ENCODE measurements at places on chromosomes 6 and 20.

- DNase-seq, result no peak
These were observed 57.8 kb upstream of the TPD52L1 start for GRCh38 chr6:125095580-125096301.

- no peak for DNase-seq
These were observed 34.7 kb downstream of the BMP2 start for GRCh38 chr20:6802227-6802626.

DNA sequence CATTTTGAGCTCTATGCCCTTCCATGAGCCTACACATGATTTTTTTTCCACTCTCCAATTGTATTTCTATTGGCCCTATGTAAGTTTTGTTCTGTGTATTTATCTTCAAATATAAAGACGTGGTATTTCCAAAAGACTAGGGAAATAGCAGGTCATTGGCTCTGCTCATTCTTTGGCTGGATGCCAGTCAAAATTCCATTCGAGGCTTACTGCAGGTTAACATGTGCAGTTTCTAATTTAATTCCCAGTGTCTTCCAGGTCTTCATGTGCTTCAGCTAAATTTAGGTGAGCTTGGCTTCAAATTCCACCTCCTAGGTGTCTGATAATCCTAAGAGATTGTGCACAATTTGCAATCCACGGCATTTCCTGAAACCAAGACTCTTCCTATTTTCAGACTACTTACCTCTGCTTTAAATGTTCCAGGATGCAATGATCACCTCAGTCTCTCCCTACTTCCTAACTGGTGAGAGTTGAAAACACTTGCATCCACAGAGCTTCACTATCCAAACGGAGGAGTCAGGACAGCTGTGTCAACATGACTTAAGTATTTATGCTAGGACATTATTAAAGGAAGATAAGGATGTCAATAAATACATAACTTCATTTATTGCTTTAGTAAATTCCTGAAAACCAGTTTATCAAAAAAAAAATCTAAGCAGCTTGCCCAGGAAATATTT is 236.1 kb downstream of the COL12A1 start:
- no peak for DNase-seq

DNA sequence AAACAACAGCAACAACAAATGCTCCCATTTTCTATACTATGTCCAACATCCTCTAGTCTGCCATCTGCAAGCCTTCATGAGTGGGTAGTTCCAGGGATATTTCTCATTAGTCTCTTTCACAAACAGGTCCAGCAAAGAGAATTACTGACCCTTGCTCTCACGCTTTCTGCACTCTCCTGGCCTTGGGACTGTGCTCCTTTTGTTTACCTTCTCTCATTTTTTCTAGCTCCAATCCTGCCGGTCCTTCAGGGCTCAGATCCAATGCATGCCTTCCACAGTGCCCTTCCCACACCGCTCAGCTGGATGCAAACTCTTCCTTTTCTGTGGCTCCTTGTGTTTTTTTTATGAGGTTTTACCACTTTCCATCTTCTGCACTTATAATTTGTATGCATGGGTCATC is 47.2 kb downstream of the ADTRP start:
- no peak for DNase-seq

DNA sequence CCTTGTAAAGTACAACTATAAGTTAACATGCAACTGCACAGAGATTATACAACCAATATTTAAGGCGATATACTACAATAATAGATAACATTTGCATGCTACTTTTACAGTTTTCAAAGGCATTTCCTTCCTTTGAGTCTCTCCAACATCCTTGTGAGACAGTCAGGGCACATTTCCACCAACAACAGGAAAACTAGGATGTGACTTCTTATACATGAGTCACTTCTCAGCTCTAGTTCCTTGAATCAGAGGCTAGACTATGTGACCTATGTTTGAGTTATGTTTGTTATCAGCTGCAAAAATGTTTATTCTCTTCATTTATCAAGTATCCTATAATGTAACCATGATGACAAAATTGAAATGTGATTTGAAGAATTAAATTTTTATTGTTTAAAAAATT is 51.7 kb upstream of the TFAP2D start:
- DNase-seq, result no peak

DNA sequence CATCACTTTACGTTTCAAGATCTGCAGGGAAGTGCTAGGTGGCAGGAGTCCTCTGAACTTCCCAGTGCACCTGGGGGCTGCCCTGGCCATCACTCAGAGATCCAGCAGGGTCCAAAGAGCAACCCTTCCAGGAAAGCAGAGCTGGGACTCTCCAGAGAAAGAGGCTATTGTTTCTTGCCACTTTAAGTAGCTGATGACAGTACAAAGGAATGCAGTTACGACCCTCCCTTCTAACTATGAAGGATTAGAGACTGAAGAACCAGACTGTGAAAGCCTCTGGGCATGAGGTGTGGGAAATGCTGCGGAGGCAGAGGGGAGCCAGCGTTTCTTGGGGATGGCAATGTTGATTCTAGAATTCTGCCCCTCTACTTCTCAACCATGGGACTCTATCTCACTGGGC is 189.1 kb upstream of the SUPT3H start:
- no peak for DNase-seq

GRCh38 chr20:10733122-10733521 is 59.3 kb upstream of the JAG1 start:
- DNase-seq, result no peak

- DNase-seq, result peak; percentile 59
These were observed 92.8 kb upstream of the BTN3A2 start for GRCh38 chr6:26272171-26272637.

DNA sequence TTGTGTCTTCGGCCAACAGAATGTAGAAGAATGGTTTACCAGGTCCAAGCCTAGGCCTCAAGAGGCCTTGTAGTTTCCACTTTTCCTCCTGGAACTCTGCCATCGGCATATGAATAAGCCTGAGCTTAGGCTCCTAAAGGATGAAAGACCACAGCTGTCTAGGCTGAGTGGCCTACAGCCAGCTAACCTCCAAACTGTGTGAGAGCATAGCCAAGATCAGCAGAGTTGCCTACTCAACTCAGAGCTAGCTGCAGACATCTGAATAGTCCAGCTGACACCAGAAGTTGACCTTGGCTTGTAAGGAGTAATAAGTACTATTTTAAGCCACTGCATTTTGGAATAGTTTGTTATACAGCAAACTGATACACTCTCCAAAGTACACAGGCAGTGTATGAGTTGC is 52.6 kb upstream of the SMIM29 start:
- no peak for DNase-seq

DNA sequence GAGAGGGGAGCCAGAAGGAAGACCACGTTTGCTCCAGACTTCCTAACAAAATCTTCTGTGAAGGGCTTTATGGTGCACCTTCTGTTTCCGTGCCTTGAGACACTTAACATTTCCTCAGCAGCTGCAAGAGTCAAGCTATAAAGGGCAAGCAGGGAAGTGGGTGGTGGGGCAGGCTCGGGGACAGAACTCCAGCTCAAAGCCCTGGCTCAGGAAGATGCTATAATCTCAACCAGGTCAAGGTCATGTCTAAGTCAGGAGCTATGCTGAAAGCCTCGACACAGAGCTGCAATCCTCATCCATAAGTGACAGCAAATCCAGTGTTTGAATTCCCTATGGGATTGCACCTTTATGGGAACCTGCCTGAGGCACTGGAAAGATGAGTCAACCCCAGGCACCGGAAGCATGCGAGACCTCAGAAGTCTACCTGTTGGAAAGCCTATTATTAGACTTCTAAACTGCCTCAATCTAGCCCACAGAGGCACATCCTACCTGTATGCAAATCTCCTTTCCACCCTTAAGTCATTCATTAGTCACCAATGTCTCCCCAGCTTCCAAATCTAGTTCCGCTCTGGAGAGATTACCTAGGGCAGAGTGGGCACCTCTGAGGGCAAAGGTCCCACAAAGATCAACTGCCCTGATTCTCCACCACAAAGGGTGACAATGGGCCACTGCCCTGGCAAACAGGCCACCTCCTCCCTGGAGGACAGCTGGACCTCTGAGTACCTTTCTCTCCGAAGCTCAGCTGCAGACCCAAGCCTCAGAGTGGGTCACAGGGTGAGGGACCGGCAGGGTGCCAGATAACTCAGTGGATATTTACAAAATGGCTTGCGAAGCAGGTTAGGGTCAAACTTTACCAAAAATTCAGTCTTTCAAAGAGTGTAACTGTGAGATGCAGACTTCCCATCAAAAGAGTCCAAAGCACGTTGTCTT is 287.0 kb downstream of the CDC5L start:
- no peak for DNase-seq

- no peak for DNase-seq
These were observed 326.5 kb downstream of the RNGTT start for GRCh38 chr6:88636871-88637270.

GRCh38 chr6:82362878-82363427 is 664 bp upstream of the TPBG start:
- DNase-seq, result no peak

GRCh38 chr6:127120023-127120786 is 1.7 kb downstream of the RSPO3 start:
- DNase-seq, result no peak

GRCh38 chr20:53834749-53835148 is 235.6 kb downstream of the BCAS1 start:
- DNase-seq, result no peak

DNA sequence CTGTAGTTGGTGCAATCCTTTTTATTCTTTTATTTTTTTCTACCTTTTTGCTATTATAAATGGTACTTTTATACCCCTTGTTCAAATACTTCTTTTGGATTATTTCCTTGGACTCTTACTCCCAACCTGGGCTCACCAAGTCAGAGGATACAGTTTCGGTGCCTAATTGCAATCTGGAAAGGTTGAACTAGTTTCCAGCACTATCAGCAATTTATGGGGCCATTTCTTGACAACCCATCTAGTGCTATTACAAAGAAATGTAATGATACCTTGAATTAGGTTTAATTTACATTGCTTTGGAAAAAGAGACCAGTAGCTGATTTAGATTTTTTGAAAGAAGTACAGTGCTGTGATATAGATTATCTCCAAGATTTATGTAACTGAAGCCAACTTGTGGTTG is 5.2 kb downstream of the PTPRA start:
- no peak for DNase-seq

DNA sequence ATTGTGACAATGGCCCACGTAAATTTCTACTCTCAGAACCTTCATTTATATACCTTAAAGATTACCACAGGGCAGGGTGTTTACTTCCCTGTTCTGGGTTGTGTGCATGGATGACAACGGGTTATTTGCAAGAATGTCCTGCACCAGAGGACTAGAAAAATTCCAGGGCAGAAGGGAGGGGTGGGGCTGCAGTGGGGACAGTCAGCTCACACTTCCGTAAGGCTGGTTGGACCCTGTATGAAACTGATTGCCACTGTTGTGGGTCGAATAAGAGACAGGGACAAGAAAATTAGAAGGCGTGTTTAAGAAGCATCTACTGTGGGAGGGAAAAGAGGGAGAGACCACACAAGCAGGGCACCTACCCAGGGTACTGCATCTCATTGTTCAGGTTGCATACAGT is 96.5 kb downstream of the SNAP25 start:
- DNase-seq, result no peak

- no peak for DNase-seq
These were observed 2.0 kb downstream of the TMEM181 start for GRCh38 chr6:158561938-158562337.

DNA sequence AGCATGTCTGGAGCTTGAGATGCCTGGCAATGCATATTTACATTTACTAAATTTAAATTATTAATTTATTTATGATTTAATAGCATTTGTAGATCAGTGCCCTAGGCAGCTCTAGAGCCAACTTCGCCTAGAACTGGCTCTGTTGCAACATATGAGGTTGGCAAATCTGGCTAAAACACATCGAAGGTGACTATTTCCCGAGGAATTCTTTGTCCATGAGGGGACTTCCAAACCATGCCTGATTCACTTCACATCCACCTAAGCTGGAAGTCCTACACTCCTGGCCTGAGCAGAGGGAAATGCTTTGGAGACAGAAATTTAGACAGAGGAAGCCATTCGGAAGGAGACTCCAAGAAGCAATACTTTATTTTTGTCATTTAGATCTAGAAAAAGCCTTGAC is 211.0 kb upstream of the ARG1 start:
- no peak for DNase-seq

DNA sequence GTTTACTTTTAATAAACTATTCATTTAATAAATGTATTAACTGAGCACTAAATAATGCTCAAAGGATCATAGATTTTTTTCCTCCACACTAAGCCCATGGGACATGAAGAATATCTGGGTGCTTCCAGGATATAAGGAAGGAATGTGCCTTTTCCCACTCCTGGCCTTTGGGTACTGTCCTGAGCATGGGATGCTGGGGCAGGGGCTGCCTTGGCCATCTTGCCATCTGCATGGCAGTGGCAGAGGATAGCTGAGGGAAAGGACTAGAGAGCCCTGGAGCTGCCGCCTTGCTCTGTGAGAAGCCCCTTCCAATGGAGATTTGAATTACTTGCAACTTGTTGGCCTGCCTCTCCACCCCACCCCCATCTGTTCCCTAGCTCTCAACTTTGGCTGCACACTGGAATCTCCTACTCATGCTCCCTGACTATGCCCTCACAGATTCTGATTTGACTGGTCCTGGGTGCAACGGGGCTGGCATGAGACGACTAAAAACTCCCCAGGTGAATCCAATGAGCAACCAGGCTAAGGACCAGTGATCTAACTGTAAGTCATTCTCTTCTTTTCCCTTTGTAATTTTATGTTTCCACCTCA is 15.6 kb downstream of the DDRGK1 start:
- DNase-seq, result no peak

GRCh38 chr20:53891306-53891894 is 179.0 kb downstream of the BCAS1 start:
- no peak for DNase-seq

- peak; percentile 66 for DNase-seq
These were observed 1.0 kb downstream of the LOC128125822 start for GRCh38 chr6:63573076-63573898.

DNA sequence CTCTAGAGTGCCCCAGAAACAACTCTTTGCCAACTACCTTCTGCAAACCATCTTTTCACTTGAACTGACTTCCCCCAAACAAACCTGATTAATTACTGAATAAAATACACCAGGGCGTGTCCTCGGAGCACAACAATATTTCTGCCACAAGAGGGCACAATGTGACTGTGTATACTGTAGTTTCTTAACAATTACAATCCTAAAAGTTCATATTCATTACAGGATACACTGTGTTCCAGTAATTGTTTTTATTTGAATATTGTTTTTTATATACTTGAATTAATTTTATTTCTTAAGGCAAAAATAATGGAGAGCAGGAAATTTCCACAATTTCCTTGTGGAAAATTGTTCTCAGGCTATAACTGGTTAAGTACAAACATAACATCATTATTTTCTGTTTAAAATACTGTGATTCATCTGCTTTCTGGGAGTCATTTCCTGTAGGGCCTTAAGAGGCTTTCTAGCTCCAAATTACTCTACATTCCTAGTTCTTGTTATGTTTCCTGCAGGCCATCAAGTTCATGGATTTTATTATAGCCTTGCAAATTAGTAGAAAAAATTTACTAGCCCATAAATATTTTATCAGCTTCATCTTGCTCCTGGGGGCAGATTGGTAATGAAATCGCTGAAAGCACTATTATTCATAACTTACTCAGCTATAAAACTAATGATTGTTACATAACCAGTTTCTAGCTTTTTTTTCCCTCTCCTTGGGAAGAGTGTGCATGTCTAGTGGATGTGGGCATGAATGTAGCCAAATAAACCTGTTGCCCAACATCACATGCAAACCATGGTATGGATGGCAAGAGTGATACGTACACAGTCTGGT is 51.9 kb upstream of the SLC22A16 start:
- DNase-seq, result peak; percentile 20
